ENCODE measurements at places on chromosomes 5 and 9.

GRCh38 chr9:120723565-120723964 is 9.3 kb upstream of the MEGF9 start:
- DNase-seq, result no peak

DNA sequence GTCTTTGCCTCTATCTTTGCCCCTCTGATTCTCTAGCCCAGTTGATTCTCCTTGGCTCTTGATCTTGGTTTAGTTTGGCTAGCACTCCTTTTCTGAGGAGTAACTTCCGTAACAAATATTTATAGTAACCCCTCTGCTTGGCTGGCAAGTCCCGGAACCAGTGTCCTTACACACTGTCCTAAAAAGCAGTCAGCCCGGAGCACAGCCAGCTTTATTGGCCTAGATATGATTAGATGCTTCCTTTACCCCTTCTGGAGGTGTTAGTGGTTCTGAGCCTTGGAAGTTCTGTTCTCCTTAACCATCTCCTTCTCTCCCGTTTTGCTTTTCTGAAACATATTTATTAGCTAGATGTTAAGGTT is 17.0 kb upstream of the MSMP start:
- no peak for DNase-seq

DNA sequence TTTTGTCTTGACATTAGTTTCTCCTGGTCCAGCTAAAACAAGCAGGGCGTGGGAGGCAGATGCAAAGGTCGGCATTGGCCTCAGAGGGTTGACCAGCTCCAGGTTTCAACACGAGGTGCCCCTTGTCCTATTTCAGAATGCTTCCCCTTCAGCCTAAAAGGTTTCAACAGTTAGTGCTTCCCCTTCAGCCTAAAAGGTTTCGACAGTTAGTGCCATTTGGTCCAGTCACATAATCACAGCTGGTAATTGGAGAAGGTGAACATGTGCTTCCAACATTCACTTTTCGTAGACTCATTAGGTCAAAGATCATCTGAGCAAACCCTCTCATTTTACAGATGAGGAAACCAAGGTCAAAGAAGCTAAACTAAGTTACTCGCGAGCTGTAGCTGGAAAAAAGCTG is 270.3 kb upstream of the MAP3K1 start:
- DNase-seq, result no peak

- DNase-seq, result peak; percentile 45
Measured at GRCh38 chr5:33854733-33855151, 37.0 kb downstream of the ADAMTS12 start.

GRCh38 chr9:132424857-132425674 is 15.1 kb downstream of the CFAP77 start:
- no peak for DNase-seq

GRCh38 chr9:20508242-20508641 is 114.1 kb downstream of the MLLT3 start:
- DNase-seq, result no peak

DNA sequence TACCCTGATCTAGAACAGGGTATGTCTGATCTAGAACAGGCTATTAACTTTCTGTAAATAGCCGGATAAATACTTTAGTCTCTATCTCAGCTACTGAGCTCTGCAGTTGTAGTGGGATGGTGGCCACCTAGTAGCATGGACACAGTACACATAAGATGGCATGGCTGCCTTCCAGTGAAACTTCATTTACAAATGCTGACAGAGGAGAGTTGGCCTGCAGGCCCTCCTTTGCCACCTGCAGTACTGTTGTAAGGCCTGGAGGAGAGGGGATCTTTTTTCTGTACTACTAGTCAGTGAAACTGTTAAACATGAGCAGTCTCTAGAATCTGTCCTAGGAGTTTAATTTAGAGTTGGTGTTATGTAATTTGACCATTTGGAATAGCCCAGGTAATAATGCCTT is 86.0 kb downstream of the TRIO start:
- DNase-seq, result no peak

GRCh38 chr5:115477581-115477980 is 67.0 kb downstream of the FEM1C start:
- no peak for DNase-seq

DNA sequence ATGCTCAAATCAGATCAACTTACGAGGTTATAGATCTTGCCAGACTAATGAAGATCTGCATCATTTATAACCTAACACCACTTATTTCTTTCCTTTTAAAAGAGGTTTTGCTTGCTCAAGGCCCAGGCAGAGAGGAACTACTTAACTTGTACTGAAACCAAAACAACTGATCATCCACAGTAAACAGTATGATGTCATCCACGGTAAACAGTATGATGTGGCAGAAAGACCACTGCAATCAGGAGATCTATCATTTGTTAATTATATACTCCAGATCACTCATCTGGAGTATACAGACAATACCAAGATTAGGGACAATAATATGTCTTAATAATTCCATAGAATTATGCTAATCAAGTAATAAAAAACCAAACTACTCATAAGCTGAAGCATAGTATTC is 116.8 kb downstream of the ADAMTS6 start:
- DNase-seq, result no peak

DNA sequence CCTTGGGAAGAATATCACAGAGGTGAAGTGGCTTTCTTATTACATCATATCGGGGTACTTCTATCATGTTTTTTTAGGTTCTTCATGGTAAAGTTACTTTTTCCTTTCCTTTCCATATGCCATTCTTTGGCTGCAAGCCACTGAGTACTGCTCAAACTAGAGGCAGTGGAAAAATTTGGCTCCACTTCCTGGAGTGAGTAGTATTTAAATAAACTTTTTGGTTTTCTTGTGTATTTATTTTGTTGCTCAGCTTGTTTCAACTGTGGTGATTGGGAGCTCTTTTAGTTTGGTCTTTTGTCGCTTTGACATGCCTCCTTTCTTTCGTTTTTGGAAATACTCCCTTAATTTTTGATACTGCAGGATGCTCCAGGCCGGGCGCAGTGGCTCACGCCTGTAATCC is 69.8 kb downstream of the WDR70 start:
- DNase-seq, result no peak

- DNase-seq, result no peak
Measured at GRCh38 chr5:538801-539468, 14.7 kb upstream of the SLC9A3 start.

DNA sequence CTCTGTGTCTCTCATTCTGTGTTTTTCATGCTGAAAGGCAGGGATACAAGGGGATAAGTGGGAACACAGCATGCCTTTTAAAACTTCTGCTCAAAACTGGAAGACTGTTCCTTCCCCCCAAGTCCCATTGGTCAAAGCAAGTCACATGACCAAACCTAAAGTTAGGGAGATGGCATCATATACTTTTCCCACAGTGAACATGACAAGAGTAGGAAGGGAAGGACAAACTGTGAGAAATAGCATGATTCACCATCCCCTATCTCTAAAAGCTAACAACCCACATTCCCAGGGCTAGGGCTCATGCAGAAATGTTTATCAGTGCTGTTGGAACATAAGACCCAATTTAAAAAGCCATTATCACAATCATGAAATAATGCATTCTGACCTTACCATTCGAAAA is 24.2 kb upstream of the SHISAL2B start:
- no peak for DNase-seq

- no peak for DNase-seq
Measured at GRCh38 chr5:125214080-125214479, 467.6 kb upstream of the ZNF608 start.

DNA sequence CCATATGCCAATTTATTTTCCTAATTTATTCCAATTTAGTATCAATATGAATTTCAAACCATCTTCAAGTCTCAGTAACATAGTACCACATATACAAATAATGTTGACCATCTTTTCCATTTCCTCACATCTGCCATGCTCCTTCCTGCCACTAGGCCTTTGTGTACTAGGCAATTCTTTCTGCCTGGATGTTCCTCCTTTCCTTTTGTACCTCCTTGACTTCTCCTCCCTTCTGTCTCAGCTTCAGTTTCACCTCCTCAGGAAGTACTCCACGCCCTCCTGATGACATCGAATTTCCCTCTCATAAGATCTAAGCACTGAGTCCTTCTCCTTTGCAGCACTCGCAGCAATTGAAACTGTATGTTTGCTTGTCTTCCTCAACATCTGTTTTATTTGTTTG is 53.9 kb downstream of the MEF2C start:
- no peak for DNase-seq

DNA sequence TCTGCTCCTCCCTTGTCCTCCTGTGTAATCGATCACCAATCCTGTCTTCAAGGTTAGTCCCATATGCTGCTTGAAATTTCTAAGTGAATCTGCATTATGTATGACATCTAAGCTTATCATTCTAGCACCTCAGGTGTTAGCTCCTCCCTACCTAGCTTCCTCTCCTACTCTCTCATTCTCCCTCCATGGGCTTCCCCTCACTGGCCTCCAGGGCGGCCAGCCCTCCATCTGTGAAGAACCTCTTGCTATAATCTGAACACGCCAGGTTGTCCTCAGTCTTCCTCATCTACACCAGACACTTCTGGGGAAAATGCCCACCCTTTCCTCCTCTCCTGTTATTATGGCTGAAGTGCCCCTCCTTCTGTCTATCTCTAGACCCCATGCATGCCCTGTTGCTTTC is 599.3 kb upstream of the KLF4 start:
- DNase-seq, result no peak

- peak; percentile 79 for DNase-seq
Measured at GRCh38 chr9:76255781-76256455, 138.3 kb downstream of the RFK start.

GRCh38 chr5:124260921-124261515 is 485.4 kb downstream of the ZNF608 start:
- DNase-seq, result no peak

DNA sequence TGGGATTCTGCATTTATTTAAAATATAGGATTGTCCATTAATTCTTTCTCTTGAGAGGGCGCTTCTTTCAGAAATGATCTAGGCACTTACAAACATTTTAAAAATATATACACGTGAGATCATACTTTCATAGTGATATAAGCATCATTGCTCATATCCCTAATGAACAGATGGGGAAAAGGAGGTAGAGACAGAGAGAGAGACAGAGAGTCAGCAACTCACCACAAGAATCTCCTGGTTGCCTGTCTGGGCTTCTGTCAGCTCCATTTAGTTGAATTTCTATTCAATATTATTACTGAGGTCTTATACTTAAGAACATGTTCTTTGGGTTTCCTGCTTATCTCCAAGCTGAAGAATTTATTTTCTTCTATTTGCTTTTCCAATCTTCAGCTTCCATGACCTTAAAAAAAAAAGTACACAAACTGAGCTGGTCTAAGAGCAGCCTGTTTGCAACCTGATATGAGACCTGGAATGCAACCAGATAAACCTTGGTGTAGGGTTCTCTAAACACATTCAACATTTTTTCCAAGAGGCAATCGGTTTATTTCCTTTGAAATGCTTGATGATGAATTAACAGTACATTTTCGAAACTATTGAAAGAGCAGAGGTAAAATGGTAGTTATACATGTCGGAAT is 51.6 kb upstream of the LIFR start:
- no peak for DNase-seq

GRCh38 chr5:144815131-144815530 is 644.5 kb downstream of the KCTD16 start:
- no peak for DNase-seq

DNA sequence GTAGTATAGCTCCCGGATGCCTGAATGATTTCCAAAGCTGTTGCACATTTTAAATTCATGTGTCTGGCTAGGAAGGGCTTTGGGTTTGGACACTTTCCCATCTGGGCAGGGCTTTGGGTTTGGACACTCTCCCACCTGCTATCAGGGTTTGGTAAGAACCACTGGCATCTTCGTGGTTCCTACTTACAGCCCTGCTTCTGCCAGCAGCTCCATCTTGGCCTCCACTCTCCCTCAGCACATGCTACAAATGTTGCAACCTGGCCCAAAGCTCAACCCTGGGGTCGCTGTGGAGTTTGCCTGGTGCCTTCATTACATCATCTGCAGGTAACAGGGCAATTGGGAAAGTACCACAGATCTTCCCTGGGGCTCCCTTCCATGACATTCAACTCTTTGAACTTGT is 3.5 kb downstream of the TMCO6 start:
- DNase-seq, result no peak

DNA sequence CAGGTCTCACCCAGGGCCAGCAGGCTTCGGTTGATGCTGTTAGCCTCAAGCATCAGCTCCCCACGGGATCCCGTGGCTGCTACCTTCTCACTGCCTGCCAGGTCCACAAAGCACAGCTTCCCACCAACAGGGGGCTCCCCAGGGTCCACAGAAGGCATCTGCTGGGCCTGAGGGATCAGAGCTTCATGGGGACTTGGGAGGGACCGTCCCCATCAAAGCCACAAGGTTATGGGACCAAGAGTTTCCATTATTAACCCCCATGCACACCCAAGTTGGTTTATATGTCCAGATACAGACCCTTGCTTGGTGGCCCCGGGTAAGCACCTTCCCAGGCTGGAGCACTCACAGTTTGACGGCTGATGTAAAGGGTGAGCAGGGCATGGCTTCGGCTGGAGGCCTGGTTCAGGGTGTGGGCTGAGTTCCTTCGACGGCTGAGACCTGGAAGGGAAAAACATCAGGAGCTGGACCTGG is 3.0 kb downstream of the KIF12 start:
- DNase-seq, result no peak

GRCh38 chr5:37247036-37247435 is 2.1 kb downstream of the CPLANE1 start:
- DNase-seq, result no peak

GRCh38 chr9:133978899-133979272 is 13.2 kb downstream of the VAV2 start:
- DNase-seq, result no peak

DNA sequence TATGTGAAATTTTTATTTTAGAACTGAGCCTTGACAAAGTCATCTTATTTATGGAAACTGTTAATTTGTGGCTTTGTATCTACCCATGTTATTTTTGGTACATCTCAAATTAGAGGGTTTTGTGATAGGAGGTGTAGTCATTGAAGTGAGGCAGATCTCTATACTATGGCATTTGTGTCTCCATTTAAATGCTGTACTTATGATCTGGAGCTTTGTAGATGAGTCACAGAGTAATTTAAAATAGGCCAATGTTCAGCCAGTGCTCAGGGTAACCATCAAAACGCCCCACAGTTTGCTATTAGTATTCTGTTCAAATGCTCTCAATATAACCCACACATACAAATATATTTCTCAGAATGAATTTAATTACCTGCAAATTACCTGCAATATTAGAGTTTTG is 351.5 kb upstream of the KLF9 start:
- DNase-seq, result no peak

- DNase-seq, result no peak
Measured at GRCh38 chr5:106415541-106415940, 1255.2 kb downstream of the EFNA5 start.

DNA sequence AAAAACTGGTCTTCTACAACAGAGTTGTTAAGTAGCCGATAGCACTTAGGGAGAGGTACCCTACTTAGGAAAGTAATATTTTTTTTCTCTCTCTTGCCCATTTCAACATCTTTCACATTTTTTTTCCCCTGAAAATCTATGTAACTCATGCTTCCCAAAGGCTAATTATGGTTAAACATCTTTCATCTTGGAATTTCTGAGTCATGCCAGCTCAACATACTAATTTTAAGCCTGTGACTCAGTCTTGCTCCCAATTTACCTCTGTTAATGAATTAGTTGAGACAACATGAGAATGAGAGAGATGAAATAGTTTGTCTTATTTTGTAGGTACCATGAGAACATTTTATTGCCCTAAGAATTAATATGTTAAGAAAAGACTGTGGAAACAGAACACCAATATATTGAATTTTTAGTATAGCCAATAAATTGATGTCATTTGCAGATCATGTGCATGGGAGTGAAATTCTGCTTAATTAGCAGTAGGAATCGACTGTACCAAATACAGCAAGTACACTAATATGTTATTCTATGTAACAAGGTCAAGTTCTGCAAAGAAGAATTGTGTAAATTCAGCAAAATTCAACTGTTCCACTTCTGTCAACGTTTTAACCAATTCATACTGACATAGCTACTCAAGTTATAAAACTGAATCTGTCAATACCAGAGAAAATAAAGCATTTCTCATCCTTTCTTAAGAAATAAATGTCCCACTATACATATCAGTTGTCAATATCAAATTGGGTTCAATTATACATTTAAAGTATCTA is 550.0 kb downstream of the PTPRD start:
- DNase-seq, result no peak
